ENCODE measurements at places on chromosomes 16 and 17.

- peak; percentile 53 for DNase-seq
Measured at GRCh38 chr17:63961355-63962212, 11.1 kb downstream of the SCN4A start.

GRCh38 chr16:47136099-47136842, 7.5 kb downstream of the NETO2 start:
- DNase-seq: peak; percentile 36

DNA sequence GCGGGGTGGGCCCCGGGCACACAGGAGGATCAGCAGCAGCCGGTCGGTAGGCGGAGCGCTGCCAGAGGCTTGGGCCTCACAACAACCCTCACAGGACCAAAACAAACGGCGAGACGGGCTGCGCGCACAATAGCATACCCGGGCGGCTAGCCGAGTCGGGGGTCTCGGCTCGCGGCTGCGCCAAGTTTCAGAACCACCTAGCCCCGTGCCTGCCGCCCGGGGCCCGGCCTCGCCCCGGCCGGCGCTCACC, 732 bp downstream of the ULK2 start:
- peak; percentile 72 for DNase-seq

- peak; percentile 49 for DNase-seq
Measured at GRCh38 chr17:82384730-82385481, 13.3 kb downstream of the UTS2R start.

- DNase-seq: peak; percentile 62
Measured at GRCh38 chr17:8073627-8074484, 13.7 kb downstream of the ALOX12B start.

- DNase-seq: peak; percentile 41
Measured at GRCh38 chr16:4319454-4320421, 3.9 kb downstream of the GLIS2 start.

GRCh38 chr17:73384926-73385325, 73.1 kb upstream of the CDC42EP4 start:
- DNase-seq: no peak

GRCh38 chr17:1362065-1362848, 37.8 kb downstream of the YWHAE start:
- DNase-seq: no peak

GRCh38 chr17:6303664-6304063, 131.3 kb downstream of the AIPL1 start:
- peak; percentile 45 for DNase-seq
